ENCODE measurements at places on chromosomes 12 and 14.

DNA sequence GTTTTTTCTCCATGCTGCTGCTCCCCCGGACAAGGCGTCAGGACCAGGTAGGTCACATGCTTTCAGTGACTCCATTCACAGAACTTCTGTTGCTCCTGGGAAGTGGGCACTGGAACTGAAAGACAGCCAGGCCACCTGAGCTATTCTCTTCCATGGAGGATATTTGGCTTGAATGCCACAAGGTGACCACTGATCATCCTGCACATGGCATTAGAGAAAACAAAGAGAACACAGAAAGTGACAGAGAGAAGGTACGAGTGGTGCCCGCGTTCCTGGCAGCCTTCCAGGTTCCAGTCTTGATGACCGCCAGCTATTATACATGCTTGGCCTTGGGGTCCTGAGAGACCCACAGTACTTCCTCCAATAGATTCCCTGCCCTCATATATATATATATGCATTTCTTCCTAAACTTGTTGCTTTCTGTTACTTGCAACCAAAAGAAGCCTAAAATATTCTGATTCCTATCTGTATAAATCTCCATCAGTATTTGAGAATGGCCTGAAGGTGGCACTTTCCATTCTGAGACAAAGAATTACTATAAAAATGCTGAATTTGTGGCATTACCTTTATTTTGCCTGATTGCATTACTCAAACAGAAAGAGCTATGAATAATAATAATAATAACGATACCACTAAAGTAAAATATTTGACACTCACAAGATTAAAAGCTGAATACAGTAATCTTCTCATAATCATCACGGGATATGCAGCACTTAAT lies 174.9 kb downstream of the FOXN3 start:
- DNase-seq: no peak

- DNase-seq: no peak
Observed at GRCh38 chr14:105257464-105257863, 9.1 kb downstream of the BTBD6 start.

DNA sequence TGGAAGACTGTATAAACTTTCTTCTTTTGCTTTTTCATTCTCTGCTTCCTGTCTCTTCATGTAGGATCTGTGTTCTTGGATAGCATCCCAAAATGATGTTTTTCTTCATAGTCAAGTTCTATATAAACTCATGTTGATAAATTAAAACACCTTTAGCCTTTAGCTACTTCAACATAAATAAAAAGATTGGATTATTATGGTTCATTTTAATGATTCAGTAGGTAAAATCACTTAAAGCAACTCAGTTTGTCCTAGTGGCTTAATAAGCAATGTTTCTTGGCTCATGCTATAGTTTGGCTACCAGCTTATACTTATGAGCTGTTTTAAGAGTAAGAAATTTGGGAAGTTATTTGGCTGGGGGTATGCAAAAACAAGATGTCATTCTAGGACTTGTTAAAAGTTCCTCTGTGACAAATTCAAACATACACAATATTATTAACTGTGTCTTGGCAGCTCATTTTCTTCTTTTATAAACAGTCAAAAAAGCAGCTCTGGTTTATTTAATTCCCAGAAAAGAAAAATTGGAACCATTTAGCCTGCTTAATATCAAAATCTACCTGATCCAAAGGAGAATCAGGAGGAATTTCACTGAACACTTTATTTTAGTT lies 111.4 kb downstream of the TMTC3 start:
- no peak for DNase-seq

- DNase-seq: no peak
Observed at GRCh38 chr12:38547586-38547985, 231.0 kb downstream of the ALG10B start.

DNA sequence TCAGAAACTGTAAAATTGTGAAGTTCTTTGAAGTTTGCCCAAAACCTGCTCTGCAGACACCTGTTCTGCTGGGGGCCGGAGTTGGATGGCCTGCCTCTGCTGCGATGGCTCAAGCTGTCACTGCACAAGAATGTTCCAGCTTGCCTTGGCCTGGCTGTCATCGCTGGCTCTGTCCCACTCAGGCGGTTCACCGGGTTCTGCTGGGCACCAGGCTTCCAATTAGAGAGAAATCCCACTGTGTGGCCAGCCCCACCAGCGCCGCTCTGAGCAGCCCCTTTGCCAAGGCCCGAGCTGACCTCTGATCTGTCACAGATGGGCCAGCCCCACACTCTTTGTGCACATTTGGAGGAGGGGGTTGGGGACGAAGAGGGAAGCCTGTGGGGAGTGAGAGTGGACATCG lies 71.7 kb upstream of the GPATCH2L start:
- no peak for DNase-seq

- no peak for DNase-seq
Observed at GRCh38 chr12:93974252-93974651, 174.1 kb upstream of the PLXNC1 start.

DNA sequence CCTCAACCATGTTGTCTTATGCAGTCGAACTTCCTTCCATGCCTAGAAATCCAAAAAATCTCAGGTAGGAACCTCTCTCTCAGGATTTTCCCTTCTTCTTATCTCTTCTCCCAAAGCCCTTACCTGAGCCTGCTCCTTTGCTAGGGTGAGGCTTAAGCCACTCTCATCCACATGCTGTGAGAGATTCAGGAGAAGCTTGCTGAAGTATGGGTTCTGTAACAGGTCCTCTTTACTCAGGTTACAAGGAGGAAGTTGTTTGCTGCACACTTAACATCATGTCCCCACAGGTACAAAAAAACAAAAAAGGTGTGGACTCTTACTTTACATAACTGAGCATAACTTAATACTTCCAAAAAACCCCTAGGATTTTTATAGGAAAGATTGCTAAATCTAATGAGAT lies 4.5 kb downstream of the HAUS4 start:
- DNase-seq: no peak

Data from SIG-M5 (cell line).